ENCODE measurements at places on chromosomes 3 and 15. TPM values are rescaled to one million over a fixed set of nuclear protein-coding genes. Genes with fewer than 3 reads are reported as not detected.

- DNase-seq = no peak
These were observed 201.7 kb upstream of the MLF1 start for GRCh38 chr3:158369279-158369678.

Gene WDR53
- 4.2 TPM for total RNA-seq

Gene NAALADL2
- total RNA-seq = 4.4 TPM

- DNase-seq = no peak
These were observed 42.0 kb downstream of the GSK3B start for GRCh38 chr3:120052225-120052624.

- DNase-seq = no peak
These were observed 23.9 kb downstream of the CA12 start for GRCh38 chr15:63357731-63358130.

Gene MUSTN1
- not detected for total RNA-seq

All from HT-29 (cell line).